ENCODE measurements at places on chromosomes 13 and 19.

DNA sequence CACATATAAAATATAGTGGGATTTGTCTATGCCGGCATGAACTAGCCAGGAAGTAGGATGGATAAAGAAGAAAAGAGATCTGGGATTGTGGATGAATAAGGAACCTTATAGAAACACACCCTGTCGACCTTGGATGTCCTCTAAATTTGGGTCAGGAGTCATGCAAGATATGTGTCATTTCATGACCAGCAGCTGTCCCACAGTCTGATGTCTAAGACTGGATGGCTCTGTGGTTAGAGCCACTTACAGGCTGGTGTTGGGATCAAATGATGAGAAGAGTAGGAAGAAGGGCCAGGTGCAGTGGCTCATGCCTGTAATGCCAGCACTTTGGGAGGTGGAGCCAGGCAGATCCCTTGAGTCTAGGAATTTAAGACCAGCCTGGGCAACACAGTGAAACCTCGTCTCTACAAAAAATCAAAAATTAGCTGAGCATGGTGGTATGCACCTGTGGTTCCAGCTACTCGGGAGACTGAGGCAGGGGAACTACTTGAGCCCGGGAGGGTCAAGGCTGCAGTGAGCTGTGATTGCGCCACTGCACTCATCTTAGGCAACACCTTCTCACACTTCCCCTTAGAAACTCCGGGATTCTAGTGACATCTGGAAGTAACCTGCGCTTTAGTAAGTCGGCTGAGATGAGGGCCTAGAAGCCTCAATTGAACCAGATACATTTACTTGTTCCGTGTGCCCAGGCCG is 30.8 kb downstream of the TMED1 start:
- no peak for DNase-seq

DNA sequence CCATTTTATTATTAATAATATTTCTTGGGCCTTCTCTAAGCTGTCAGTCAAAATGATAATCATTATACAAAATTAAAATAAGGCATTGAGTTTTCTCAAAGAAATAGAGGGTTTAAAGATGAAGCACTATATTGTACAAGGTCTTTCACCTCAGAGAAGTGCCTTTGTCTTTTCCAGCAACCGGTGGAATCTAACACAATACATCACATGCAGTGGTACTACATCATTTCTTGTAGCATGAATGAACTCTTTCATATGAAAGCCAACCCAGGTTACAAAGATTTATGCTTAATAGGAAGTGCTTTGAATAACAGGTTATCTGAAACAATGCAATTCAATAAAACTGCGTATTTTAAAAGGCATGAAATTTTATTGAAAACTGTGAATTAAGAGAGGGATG is 1620.8 kb downstream of the PCDH9 start:
- DNase-seq, result no peak

DNA sequence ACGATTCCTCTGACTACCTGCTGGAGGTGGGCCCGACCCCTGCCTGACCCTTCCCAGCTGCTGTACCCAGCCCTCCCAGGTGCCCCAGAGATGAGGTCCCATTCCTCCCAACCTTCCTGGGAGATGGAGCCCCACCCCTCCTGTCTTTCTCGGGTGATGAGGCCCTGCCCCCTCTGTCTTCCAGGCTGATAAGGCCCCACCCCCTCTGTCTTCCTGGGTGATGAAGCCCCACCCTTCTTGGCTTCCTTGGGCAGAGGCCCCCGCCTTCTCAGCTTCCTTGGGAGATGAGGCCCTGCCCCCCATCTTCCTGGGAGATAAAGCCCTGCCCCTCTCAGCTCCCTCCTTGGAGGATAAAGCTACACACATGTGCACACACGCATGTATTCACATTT is 47.9 kb downstream of the CERS4 start:
- no peak for DNase-seq

DNA sequence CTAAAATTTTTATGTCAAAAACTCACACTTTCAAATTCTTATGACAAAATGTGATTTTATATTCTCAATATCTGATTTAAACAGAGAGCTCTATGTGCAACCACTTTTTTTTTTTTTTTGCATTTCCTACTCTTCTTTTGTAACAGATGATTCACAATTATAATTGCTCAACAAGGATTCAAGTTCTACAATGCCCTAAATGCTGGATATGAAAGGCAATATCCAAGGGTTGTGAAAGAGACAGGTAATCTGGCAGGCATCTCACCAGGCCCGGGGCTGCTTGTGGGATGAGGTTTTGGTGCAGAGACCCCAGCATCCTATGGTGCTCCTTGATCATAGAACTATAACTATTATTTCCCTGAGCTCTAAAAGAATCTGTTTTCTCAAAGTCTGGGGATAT is 363.6 kb upstream of the NBEA start:
- DNase-seq, result no peak
